Upper lobe of left lung (tissue), 6 donors: ENCODE measurements at places on chromosomes 6 and 20. TPM values are rescaled to one million over a fixed set of nuclear protein-coding genes. Genes with fewer than 3 reads are reported as not detected.

The HRH3 gene
- total RNA-seq = not detected

DNA sequence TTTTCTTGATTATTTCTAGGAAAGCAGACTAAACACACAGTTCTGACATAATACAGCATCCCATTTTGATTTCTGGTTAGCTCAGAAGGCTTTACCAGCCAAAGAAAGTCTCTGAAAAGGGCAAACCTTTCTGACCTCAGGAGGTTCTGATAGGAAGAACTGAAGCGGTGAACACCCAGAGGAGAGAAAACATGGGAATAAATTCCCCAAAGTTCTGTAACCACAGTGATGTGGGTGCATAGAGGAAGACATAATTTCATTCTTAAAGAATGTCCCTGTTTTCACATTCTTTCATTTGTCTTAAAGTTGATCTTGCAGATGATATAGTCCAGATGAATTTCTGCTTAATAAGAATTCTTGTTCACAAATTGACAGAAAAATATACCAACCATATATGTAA, 60.3 kb downstream of the RSPO3 start:
- no peaks in the 10 kb centered on the region for H3K4me1 ChIP-seq
- no peaks in the 10 kb centered on the region for H3K36me3 ChIP-seq
- no peak for DNase-seq
- H3K27me3 ChIP-seq = no peaks in the 10 kb centered on the region
- H3K4me3 ChIP-seq = no peak overlapping the region
- no peak overlapping the region for H3K27ac ChIP-seq

- H3K4me1 ChIP-seq = no peaks in the 10 kb centered on the region
- DNase-seq = no peak
- no peak overlapping the region for H3K27ac ChIP-seq
- H3K4me3 ChIP-seq = no peak overlapping the region
Measured at GRCh38 chr20:49207076-49207475, 12.1 kb upstream of the DDX27 start.

The OPN5 gene
- not detected for total RNA-seq
